ENCODE measurements at places on chromosomes 7 and 10.

DNA sequence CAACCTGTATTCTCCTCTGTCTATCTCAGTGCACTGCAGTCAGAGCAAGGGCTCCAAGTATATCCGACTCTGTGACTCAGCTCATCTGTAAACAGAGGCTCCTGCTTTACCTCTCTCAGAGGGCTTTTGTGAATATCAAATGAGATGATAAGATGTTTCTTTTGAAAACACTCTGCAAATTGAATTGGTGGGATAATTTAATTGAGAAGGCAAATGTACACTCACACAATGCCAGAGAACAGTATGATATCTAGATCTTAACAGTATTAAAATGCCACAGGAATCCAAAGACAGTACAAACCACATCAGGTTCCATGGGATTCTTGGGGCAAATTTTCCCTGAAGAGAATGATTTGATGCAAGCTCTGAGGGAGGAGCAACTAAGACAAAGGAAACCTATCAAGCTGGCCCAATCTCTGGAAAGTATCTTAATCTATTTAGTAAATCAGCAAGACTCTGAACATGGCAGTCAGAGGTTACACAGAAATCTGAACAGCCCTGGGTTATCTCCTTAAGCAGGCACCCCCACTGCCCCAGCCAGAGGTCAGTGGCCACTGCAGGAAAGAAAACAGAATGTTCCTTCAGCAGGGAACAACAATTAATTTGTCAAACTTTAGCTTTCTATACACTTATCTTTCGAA is 45.9 kb downstream of the DOCK4 start:
- no peak for DNase-seq

GRCh38 chr7:176786-177459 is 15.4 kb upstream of the FAM20C start:
- no peak for DNase-seq

DNA sequence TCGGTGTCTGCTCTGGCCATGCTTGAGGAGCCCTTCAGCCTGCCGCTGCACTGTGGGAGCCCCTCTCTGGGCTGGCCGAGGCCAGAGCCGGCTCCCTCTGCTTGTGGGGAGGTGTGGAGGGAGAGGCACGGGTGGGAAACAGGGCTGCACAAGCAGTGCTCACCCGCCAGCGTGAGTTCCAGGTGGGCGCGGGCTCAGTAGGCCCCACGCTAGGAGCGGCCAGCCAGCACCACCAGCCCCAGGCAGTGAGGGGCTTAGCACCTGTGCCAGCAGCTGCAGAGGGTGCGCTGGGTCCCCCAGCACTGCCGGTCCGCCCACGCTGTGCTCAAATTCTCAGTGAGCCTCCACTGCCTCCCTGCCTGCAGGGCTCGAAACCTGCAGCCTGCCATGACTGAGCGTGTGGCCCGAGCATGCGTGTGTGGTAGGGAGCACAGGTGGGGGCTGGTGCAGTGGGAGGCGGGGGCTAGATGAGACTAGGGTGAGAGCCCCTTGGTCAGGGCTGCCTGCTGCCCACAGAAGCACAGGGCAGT is 223.0 kb downstream of the ZNF248 start:
- DNase-seq = no peak

- DNase-seq = no peak
Observed at GRCh38 chr7:131056007-131056406, 271.7 kb upstream of the MKLN1 start.

- DNase-seq = no peak
Observed at GRCh38 chr7:50266635-50267386, 37.7 kb upstream of the IKZF1 start.

DNA sequence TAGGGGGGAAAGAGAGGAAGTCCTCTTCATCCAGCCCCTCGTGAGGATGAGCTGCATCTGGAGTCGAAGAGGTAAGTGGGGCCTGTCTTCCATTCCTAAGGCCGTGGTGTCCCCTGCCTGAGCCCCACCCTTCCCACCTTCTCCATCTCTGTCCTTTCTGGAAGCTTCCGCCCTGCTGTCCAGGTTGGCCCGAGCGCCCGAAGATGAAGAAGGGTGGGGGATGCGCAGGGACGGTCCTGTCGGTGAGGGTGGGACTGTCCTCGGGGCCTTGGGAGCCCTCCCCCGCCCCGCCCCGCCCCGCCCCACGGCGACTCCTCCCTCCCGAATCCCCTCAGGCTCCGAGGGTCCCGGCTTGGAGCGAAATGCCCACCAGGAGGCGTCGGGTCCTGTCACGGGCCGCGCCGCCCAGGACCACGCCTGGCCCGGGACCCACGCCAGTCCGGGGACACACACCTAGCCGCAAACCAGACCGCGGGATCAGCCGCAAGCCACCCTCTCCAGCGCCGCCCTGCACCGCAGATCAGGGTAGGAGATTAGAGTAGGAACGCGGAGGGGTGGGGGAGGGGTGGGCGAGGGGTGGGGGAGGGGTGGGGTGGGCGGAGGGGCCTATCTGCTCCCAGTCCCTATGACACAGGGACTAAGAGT is 15.3 kb downstream of the GPRIN2 start:
- DNase-seq = no peak

- DNase-seq = no peak
Observed at GRCh38 chr7:10637991-10638390, 335.7 kb upstream of the PHF14 start.

GRCh38 chr7:19798986-19799385 is 25.6 kb upstream of the TMEM196 start:
- no peak for DNase-seq

Data from hippocampal formation (tissue), 2 donors.